ENCODE measurements at places on chromosomes 5 and 9. TPM values are rescaled to one million over a fixed set of nuclear protein-coding genes. Genes with fewer than 3 reads are reported as not detected.

DNA sequence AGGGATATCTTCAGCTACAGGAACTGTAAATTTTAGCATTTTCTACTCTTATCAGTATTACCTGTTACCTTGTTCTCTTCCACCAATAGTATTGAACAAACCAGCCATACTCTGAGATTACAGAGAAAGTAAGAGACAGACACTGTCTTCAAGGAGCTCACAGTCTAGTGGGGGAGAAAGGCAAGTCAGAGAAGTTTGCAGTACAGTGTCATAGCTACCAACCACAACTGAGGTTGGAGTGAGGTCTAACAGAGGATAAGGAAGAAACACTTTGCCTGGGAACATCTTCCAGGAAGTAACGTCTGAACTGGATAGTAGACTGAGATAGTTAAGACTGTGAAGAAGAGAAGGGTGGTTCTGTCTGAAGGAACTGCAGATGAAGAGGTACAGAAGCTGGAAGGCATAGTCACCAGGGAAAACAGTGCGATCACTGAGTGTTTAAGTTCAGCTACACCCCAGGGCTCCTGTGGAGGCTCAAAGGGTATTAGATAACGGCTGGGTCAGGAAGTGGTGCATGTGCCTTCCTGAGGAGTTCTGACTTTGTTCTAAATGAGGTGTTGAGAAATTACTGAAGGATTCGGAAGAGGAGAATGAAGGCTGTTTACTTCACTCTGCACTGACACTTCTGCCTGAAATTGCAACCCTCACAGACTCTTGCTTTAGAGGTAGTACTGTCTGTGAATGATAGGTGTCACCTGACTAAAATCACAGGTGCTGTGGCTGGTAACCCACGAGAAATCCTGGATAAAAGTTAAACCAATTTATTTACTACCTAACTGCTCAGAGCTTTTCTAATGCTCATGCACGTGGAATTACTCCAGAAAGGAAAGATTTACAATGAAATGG is 841.6 kb downstream of the MAT2B start:
- no peak for DNase-seq

DNA sequence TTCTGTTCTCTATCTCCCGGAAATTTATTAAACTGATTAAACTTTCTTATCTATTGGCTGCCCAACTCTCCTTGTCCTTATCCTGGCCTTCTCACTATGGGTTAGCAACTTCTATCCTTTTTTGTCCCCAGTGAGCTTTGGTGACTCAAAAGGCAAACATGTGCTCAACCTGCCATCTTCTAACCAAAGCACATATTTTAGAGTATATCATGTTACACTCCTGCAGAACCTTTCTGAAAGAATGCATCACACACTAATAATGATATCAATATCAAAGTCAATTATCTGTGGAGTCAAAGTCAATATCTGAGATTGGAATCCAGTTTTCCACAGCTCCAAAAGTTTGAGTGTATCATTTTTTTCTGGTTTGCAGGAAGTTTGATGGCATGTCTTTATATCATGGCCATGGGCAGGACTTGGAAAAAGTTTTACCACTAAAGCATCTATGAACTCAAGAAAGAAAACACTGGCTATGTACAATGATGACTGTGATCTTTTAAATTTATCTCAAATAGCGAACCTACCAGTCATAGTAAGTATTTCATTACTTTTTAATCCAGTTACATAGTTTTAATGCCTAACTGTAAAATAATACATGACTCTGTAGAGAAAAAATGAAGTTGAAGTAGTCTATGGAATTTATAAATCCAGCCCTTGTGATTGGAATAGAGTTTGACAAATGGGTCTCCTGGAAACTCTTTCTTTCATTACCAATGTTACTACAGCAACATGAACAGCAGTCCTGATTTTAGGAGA is 166.8 kb downstream of the DROSHA start:
- no peak for DNase-seq

DNA sequence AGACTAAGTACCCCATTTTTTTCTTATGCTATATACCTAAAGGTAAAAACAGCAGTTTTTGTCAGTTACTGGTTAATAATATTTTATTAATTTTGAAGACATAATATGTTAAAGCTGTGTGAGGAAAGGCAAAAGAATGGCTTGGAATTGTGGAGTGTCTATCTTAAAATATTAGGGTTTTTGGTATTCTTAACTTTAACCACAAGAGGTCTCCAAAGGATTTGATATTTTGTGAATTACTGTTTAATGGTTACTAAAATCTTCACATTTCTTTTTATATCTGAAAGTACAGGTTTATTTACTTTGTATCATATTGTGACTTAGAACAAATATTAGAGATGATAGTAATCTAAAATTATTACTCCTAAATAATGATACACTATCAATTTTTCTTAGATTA is 32.0 kb upstream of the DHFR start:
- DNase-seq: no peak

DNA sequence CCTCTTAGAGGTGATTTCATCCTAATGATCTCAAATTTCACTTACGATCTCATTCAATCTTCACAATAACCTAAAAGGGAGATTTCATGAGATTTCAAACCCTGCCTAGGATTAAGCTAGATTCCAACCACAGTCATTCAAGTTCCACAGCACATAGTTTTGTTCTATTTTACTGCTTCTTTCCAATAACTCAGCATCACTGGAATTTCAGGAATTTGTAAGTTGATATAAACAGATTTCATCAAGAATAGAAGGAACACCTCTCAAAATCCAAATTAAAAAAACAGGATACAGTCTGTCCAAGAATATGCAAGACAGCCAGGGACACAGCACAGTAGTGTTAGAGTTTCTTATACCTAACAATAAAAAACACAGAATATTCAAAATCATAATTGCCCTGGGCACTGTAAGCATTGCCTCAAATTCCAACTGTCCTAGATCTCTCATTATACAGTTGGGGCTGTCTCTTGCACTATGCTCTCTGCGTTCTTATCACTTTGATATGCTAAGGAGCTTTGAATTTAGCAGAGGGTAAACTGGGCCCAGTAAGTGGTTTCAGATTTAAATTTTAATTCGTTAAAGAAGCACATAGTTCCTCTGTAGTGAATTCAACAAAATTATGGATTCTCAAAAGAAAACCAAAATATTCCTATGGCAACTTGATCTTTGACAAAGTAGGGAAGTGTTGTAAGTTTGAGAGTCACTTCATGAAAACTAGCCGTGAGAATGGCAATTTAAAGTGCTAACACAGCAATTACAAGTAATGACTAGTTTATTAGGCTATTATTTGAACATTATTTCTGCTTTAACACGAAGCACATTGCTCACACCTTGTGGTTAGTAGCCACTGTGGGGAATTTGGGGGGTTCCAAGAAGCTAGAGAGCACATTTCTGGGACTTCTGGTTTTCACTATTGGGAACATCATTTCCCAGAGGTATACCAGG is 478.6 kb upstream of the C9orf72 start:
- no peak for DNase-seq

DNA sequence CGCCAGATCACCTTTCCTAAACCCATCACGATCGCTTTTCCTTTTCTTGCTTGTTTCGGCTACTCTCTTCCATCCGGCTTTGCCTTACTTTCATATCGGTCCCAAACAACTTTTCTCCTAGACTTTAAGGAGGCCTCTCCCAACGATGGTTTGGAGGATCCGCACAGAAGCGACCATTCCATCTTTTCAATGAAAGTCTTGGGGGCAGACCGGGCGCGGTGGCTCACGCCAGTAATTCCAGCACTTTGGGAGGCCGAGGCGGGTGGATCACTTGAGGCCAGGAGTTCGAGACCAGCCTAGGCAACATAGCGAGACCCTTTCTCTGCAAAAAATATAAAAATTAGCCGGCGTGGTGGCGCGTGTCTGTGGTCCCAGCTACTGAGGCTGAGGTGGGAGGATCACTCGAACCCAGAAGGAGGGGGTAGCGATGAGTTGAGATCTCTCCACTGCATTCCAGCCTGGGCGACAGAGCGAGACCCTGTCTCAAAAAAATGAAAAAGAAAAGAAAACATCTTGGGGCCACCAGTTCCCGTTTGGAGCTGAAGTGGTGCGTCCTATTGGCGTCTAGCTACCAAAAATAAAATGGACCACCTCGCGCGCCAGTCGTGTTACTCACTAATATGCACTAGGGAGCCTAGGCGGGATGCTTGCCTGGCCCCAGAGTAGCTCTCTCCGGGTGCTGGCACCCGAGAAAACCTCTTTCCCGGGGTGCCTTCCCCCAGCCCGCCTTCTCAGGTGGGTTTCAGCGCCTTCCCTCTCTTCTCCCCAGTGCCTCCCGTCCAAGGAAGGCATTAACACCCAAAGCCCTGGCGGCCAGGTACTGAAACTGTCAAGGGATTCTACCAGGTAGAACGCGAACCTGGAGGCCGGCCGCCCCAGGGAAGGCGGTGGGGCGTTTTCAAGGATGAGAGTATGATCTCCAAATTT is 800 bp upstream of the AP3B1 start:
- peak; percentile 54 for DNase-seq

Gene ZNF618
- total RNA-seq: 0.25 TPM

GRCh38 chr5:117943541-117943940 is 1044.8 kb downstream of the DTWD2 start:
- DNase-seq: no peak

Gene HACD4
- total RNA-seq: 14.8 TPM

DNA sequence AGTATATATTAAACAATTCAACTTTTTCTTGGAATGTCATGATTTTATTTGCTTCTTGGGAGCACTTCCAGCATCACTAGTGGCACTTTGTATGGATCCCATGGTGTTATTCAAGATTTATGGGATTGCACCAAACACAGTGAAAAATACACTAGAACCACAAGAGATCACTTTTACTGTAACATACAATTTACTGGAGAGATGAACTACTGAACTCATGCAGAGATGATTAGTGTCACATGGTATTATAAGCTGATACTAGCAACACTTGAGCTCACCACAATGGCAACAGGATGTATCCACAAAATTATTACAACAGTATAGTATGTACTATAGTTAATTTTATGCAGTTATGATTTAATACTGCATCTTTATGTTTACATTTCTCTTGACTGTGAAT is 16.3 kb upstream of the SLC36A2 start:
- no peak for DNase-seq

Gene GABRP
- total RNA-seq: not detected

- DNase-seq: no peak
Measured at GRCh38 chr9:136219276-136219675, 14.3 kb upstream of the LHX3 start.

Gene PTGES
- not detected for total RNA-seq

- no peak for DNase-seq
Measured at GRCh38 chr5:16457451-16457850, 8.1 kb downstream of the ZNF622 start.

DNA sequence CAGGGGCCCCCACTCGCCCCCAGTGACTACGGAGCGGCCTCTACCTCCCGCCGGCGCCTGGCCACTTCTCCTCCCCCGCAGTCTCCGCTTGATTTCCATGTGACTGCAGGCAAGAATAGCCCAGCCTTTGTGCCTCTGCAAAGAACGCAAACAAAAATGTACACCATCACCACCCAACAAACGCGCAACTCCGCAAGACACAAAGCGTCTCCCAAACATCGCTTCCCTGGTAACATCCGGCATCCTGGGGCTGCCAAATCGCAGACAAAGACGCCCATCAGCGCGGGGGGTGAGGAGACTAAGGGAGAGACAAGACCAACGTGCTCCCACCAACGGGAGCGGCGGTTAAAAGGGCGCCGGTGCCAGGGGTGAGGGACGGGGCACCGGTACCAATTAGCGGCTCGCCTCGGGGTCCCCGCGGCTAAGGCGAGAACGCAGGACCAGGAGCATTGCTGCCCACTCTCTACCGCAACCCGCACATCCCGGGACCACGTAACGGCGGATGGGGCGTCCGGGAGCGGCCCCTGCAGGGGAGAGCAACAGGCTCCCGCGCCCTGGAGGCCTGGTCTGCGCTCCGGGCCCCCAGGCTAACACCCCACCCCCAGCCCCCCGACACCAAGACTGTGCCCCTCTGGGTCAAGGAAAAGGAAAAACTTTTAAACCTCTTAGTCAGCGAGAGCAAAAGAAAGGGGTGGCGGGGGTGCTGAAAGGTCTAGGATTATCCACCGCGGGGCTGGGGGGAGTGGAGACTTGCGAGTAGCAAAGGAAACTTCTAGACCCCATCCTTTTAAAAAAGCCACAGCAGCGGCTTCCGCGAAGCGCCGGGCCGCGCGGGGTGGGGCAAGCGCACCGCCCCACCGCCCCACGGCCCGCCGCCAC is 885 bp downstream of the MPDZ start:
- no peak for DNase-seq

- DNase-seq: no peak
Measured at GRCh38 chr9:123375469-123376132, 19.6 kb downstream of the CRB2 start.

Gene CDHR2
- total RNA-seq: 2.3 TPM

DNA sequence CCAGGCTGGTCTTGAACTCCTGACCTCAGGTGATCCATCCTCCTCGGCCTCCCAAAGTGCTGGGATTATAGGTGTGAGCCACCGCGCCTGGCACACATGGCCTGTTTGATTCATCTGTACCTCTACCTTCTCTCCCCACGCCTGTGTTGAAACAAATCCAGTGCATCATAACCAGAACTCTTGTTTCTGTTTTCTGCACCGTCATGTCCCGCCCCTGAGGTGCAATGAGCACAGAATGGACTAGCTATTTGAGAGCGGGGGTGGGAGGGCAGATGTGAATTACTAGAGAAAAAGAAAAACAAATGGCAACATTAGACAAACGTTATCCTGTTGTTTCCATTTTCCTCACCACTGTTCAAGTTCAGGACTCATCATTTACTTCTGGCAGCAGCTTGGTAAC is 10.7 kb upstream of the FAM193B start:
- no peak for DNase-seq

GRCh38 chr5:150945486-150945885 is 40.7 kb upstream of the ZNF300 start:
- no peak for DNase-seq

DNA sequence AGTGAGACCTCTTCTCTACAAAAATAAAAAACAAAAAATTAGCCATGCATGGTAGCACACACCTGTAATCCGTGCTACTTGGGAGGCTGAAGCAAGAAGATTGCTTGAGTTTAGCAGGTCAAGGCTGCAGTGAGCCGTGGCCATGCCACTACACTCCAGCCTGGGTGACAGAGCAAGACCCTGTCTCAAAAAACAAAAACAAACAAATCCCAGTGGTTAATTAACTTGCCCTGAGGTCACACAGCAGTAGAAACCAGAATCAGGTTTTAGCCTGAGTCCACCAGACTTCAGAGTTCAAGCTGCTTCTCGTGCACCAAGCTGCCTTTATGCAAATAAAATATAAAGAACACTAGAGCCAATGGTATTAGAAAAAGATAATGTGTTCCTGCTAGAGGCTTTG is 169.7 kb downstream of the GOLPH3 start:
- no peak for DNase-seq

Measured in activated CD4-positive, alpha-beta memory T cell treated with anti-CD3 and anti-CD28 coated beads, Interleukin-2, amount 10 ng/mL, durations not matched to agents 7 days and 5 days (primary cell).